Activated CD8-positive, alpha-beta memory T cell treated with anti-CD3 and anti-CD28 coated beads for 1 hour (primary cell): ENCODE measurements at places on chromosomes 5 and 9.

- DNase-seq, result no peak
Measured at GRCh38 chr9:125558453-125559092, 148.4 kb downstream of the MAPKAP1 start.

GRCh38 chr5:61720829-61721228, 388.8 kb downstream of the ZSWIM6 start:
- DNase-seq, result no peak

DNA sequence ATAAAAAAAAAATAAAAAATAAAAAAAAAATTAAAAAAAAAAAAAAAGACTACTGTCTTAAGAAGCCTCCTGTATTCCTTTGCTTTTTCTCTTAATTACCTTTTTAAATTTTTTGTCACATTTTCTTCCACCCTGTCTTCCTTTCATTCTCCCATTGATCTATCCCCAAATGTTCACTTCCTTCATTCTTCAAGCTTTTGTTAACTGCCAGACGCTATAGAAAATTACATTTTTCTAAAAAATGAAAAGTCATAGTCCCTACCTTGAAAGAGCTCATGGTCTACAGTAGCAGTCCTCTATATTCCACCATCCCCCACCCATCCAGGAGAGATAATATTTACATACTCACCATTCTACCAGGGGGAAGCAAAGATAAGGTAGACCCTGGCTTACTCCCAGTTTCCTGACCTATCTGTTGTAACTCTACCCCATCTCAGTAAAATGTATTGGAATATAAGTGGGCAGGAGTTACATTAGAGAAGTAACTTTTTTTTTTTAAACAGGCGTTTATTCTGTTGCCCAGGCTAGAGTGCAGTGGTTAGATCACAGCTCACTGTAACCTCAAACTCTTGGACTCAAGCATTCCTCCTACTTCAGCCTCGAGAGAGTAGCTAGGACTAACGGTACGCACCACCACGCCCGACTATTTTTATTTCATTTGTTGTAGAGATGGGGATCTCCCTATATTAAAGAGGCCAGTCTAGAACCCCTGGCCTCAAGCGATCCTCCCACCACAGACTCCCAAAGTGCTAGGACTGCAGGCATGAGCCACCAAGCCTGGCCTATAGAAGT, 3.8 kb upstream of the PRKAA1 start:
- no peak for DNase-seq

GRCh38 chr9:38137342-38137741, 68.3 kb upstream of the SHB start:
- DNase-seq, result no peak

DNA sequence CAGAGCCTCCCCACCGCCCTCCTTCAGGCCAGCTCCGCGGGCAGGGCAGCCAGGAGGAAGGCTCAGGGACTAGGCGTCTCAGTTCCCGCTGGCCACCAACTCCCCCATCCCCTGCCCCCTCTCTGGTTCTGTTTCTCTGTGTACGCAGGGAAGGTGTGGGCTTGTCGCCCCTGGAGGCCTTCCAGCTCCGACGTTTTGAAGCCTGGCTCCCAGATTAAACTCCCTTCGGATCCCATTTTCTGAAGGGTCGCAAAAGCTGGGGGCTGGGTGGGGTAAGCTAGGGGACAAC, 346 bp downstream of the ATOX1 start:
- no peak for DNase-seq

DNA sequence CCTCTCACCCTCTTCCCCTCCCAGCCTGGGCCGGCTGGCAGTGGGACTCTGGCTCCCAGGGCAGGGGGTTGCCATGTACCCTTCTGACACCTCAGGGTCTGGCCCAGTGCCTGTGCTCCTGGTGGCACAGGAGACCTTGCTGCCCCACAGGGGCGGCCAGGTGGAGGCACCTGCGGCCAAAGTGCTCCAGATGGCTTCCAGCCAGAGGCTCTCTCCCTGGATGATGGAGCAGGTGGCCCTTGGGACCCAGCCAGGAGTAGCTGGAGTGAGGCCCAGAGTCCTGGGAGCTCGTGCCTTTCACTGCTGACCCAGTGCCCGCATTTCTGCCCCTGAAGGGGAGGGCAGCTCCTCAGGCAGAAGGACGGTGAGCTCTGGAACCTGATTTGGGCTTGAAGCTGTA, 87.3 kb downstream of the NTNG2 start:
- DNase-seq, result no peak

- no peak for DNase-seq
Measured at GRCh38 chr9:126368020-126368419, 41.4 kb downstream of the MVB12B start.

GRCh38 chr5:14467251-14467650, 114.3 kb upstream of the OTULINL start:
- DNase-seq, result no peak

DNA sequence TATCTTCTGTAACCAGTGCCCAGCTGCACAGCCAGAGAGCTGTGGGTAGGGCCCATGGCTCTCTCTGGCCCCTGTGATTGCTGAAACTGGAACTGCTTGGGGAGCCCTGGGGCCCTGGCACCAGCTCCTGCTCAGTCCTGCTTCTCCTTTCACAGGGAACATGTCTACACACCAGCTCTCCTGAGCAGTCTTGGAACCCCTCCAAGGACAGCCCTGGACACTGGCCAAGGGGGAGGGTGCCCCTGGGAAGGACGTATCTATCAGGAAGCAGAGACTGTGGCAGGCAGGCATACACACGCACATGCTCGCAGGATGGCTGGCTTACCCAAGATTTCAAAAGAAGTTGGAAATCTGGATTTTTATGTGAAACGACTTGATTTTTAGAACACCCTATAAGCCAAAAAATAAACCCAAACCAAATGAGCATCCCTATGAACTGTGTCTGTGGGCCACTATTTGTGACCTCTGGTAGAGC, 8.8 kb upstream of the TRAF1 start:
- DNase-seq, result no peak

DNA sequence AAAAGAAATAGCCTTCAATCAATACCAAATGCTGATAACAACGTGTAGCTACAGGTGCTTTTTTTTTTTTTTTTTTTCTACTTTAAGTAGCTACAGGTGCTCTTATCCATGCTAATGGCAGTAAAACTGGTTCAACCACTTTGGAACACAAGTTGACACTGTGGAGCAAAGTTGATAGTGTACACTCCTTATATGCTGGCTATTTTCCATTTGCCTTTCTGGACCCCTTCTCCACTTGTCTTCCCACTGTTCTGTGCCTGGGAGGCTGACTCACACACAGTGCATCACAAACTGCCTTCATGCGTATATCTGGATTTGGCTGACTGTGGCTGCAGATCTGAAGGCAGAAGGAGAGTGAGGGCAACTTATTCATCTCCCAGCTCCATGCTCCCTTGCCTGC, 247.9 kb downstream of the MSX2 start:
- no peak for DNase-seq

DNA sequence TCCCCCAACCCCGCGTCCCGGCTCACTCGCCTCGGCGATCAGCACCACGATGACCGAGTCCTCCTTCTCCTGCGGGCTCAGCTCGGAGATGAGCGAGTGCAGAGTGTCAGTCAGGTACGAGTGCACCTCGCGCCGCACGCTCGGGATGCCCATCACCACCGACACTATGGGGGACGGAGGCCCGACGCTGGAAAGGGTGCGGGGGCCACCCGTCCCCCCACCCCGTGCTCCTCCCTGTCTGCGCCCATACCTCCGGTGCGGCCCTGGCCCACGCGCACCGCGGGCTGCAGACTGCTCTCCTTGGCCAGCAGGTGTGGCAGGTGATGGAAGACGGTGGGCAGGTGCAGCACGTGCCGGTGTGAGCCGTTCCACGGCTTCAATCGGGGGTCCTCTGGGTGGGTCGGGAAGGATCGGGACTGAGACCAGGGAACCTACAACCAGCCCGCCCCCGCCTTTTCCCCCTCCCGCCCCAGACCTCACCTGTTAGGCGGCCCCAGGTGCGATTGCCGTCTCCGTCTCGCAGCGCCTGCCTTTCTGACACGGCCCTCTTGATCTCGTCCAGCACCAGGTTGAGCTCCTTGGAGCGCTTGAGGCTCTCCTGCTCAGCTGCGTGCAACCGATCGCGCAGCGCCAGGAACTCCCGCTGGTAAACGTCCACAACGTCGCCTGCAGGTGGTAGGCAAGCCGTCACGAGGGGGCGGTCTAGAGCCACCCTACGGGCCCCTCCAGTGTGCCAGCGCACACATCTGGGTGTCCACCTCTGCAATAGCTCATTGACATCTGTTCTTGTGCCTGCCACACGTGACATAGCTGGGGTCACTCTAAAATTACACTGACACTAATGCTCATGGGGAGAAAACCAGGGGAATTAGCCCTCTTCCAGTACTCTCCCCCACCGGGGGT, 5.1 kb downstream of the MGAT4B start:
- peak; percentile 62 for DNase-seq

GRCh38 chr5:39476843-39477220, 52.1 kb upstream of the DAB2 start:
- DNase-seq, result no peak

GRCh38 chr5:11531811-11532555, 372.3 kb downstream of the CTNND2 start:
- DNase-seq, result no peak

- no peak for DNase-seq
Measured at GRCh38 chr5:2916076-2916682, 164.7 kb upstream of the IRX2 start.

- no peak for DNase-seq
Measured at GRCh38 chr9:7967851-7968250, 168.3 kb upstream of the DMAC1 start.

GRCh38 chr5:51273871-51274270, 109.4 kb upstream of the ISL1 start:
- no peak for DNase-seq
